Stomach (tissue), 19 donors: ENCODE measurements at places on chromosomes 16 and 17. TPM values are rescaled to one million over a fixed set of nuclear protein-coding genes. Genes with fewer than 3 reads are reported as not detected.

GRCh38 chr17:61461967-61462718 is 9.9 kb downstream of the TBX4 start:
- no peak overlapping the region for H3K4me3 ChIP-seq
- no peak overlapping the region for H3K27ac ChIP-seq
- no peak for DNase-seq
- H3K4me1 ChIP-seq, result peaks cover 31% of the 10 kb centered on the region

GRCh38 chr16:53837426-53837825 is 133.5 kb downstream of the FTO start:
- H3K36me3 ChIP-seq, result no peaks in the 10 kb centered on the region
- DNase-seq, result no peak
- H3K27me3 ChIP-seq, result no peaks in the 10 kb centered on the region
- no peak overlapping the region for H3K4me3 ChIP-seq

- H3K27ac ChIP-seq, result peak overlapping the region; percentile 31
- no peak for DNase-seq
- H3K4me1 ChIP-seq, result peaks cover 21% of the 10 kb centered on the region
- H3K27me3 ChIP-seq, result no peaks in the 10 kb centered on the region
Observed at GRCh38 chr17:64099543-64099942, 30.4 kb downstream of the ERN1 start.

GRCh38 chr16:3716831-3717234 is 491 bp downstream of the TRAP1 start:
- no peak for DNase-seq
- H3K4me1 ChIP-seq, result peaks cover 52% of the 10 kb centered on the region
- H3K4me3 ChIP-seq, result peak overlapping the region; percentile 90
- no peaks in the 10 kb centered on the region for H3K36me3 ChIP-seq
- peak overlapping the region; percentile 87 for H3K27ac ChIP-seq

DNA sequence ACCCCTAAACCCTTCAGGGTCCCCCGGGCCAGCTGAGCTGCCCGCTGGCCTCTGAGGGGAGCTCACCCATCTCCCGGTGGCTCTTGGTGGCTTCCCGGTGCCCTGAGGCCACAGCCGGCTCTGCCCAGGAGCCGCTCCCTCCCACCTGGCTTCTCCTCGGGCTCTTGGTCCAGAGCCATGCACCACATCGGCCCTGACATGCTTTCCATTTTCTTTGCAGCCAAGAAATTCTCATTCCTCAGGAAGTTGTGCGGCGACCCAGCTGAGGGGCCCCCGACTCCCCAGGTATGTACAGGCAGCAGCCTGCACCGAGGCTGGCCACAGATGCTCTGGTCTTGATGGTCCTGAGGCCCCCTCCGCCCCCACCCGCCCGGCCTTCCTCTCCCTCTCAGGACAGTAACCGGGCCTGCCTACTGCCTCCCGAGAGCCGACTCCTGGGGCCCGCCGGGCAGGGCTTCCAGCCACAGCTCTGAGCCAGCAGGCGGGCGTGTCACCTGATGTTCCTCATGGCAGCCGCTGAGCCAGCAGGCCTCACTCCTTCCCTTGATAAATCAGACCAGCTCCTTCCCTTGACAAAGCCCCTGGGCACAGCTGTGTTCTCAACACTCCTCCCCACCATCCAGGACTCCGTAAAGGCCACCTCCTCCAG is 28.4 kb upstream of the ZFPM1 start:
- H3K27me3 ChIP-seq, result peaks cover under 1% of the 10 kb centered on the region
- H3K4me1 ChIP-seq, result peaks cover 12% of the 10 kb centered on the region
- no peak for DNase-seq
- no peak overlapping the region for H3K27ac ChIP-seq

DNA sequence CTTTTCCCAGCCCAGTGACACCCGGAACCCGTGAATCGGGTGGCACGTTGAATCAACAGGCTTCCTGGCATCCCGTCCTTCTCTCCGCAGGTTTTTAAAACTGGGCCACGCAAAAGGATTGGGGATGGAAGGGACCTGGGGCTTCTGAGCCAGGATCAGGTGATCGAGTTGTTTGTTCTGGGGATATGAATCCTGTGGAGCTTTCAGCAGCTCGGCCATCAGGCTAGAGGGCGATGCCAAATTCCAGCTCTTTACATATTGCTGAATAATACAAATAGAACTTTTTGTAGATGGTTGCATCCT is 473 bp downstream of the SUPT6H start:
- peak overlapping the region; percentile 88 for H3K4me3 ChIP-seq
- no peak for DNase-seq
- peaks cover 44% of the 10 kb centered on the region for H3K4me1 ChIP-seq
- H3K27me3 ChIP-seq, result no peaks in the 10 kb centered on the region
- peak overlapping the region; percentile 96 for H3K27ac ChIP-seq
- peaks cover 9% of the 10 kb centered on the region for H3K36me3 ChIP-seq

Gene PPM1D
- total RNA-seq, result 42.0 TPM
